Activated T-helper 17 cell treated with anti-CD3 and anti-CD28 coated beads, Interleukin-2, amount 50 U/mL, for 72 hours (primary cell): ENCODE measurements at places on chromosomes 5 and 9. TPM values are rescaled to one million over a fixed set of nuclear protein-coding genes. Genes with fewer than 3 reads are reported as not detected.

DNA sequence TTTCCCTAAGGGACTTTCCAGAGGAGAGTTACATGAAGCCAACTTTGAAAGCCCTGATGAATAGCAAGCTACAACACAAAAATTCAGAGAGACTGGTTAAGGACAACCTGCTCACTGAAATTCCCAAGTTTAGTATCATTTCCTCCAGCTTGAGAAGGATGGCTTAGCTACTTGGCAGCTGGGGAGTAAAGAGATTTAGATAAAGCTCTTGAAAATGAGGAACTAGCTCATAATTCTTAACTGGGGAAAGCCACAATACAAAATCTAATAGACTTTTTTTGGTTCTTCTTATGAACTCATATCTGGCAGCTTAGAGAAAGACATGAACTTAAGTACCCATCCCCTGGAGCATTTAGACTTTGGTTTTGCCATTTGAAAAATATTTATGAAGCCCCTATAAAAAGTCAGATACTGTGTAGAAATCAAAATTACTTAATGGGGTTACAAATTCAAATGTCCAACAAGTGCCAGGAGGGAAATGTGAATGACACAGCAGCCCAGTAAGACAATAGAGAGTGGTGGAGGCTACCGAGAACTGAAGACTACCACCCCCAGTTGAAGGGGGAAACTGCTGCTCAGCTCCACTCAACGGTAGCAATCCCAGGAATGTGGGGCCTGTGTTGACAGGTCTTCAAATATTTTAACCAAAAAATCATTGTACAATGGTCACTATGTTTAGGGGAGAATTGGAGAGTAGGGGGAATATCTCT, 79.4 kb upstream of the ADRB2 start:
- ATAC-seq = no peak

GRCh38 chr9:91408475-91408874, 15.2 kb downstream of the NFIL3 start:
- ATAC-seq = no peak

DNA sequence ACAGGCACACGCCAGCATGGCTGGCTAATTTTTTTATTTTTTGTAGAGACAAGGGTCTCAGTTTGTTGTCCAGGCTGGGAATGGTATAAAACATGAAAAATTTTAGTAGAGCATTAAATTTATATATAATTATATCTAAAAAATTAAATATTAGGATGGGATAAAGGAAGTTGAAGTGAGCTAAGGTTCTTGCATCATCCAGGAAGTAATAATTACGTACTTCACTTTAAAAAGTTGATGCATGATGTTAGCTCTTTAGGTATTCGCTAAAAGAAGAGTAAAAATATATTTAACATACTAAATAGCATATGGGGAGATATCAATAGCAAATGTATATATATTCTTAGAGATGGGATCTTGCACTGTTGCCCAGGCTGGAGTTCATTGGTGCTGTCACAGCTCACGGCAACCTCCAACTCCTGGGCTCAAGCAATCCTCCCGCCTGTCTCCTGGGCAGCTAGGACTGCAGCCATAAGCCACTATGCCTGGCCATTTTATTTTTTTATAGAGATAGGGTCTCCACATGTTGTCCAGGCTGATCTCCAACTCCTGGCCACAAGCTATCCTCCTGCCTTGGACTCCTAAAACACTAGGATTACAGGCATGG, 12.3 kb downstream of the DCAF10 start:
- no peak for ATAC-seq

Gene KDM4C
- total RNA-seq = 46.6 TPM

DNA sequence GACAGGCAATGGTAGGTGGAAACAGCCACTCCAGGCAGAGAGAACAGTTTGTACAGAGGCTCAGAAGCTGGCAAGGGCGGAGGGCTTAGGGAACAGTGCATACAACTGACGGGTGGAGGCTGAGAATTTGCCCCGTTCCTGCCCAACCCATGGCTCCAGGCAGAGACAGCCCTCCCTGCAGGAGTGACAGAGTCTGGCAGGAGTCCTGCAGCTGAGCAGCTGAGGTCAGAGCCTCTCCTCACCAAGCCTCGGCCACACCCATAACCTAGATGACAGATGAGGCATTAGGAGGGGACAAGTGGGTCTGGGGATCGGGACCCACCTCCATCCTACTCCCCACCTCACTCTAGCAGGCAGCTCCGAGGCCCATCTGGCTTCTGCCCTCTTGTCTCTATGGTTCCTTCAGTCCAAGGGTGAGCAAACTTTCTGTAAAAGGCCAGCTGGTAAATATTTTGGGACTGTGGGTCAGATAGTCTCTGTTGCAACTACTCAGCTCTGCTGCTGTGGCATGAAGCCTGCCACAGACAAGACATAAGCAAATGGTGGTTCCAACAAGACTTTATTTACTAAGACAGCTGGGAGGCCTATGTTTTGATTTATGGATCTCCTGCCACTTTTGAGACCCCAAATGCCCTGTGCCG, 83.7 kb downstream of the SH3TC2 start:
- ATAC-seq = no peak

DNA sequence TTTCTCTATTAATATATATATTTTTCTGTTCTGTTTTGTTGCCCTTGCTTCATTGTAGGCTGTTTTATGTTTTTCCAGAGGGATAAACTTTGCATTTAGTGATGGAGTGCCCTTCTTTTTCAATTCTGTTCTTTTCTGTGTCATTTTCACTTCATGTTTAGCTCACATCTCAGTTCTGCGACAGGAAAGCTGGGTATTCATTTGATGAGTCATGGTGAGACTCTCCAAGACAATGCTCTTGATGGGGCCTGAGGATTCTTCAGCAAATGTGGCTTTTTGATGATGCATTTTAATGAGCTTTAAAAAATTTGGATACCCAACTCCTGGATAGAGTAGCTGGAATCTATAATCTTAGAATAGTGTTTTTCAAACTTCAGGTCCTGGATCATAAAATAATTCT, 56.5 kb upstream of the SPATA31D4 start:
- ATAC-seq = no peak

Gene RMRP
- total RNA-seq = 5,785 TPM

DNA sequence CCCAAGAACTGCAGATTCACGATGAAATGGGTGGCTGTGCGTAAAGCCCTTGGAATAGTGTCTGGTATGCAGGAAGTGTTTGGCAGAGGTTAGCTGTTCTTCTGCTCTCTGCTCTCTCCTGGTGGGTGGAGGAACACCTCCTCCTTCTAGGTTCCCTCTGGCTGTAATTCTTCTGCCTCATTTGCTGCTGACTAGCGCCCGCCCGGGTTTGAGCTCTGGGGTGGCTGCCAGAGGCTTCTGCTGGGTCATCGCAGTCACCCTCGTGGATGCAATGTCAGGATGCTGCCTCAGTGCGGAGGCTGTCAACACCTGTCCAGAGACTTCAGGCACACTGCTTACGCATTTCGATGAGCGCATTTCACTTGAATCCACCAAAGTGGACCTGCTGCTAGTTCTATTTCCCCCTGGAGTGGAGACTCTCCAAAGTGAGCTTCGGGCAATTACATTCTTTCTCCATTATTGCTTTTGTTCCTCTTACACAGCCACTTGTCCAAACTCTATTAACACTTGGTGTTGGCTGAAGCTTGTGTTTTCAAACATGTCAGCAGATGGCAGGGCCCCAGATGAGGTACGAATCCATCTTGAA, 11.7 kb downstream of the DOCK2 start:
- ATAC-seq = no peak

DNA sequence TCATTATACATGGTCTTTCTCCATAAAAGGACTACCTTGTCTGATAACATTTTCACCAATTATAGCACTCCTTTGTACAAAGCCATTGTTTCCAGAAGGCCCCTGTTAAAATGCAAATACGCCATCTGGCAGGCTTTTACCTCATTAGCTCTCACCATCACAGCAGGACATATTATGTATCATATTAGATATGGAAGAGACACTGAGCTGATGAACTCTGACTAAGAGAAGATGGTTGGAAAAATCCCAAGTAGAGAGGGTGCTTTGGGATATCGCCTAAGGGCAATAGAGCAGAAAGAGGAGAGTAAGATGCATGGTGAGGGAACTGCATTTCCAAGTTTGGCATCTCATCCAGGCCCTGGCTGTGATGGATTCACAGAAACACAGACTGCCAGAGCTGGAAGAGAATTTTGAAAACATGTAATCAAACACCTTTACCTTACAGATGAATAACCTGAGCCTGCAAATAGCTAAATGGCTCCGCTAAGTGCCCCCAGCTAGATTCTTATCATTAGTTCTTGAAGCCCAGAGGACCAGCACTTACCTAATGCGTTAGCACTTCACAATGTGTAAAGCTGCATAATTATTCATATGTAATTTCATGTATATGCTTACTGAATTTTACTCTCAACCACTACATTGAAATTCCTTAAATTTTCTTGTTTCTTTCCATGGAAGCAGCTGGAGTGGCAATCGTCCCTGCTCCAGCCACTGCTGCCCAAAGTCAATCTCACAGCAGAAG, 393.6 kb upstream of the IZUMO3 start:
- no peak for ATAC-seq
